ENCODE measurements at places on chromosomes 2 and 18. TPM values are rescaled to one million over a fixed set of nuclear protein-coding genes. Genes with fewer than 3 reads are reported as not detected.

DNA sequence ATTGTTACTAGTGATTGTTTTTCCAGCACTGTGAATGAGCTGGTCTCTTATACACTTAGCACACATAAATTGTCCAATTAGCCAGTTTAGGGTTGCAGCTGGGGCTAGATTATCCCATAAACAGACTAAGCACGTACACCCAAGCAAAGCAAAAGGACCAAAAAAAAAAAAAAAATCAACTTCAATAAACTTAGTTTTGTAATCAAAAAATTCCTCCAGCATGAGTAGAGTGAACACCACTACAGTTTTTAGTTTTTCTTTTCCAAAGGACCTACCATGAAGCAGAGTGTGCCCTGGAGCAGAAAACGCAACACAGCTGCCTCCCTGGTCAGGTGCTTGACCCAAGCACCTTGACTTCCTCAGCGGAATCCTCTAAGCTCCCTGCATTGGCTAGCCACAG is 249.4 kb upstream of the SLC14A2 start:
- no peak for ATAC-seq

- ATAC-seq: no peak
Observed at GRCh38 chr2:7014174-7014640, 97.0 kb downstream of the RNF144A start.

DNA sequence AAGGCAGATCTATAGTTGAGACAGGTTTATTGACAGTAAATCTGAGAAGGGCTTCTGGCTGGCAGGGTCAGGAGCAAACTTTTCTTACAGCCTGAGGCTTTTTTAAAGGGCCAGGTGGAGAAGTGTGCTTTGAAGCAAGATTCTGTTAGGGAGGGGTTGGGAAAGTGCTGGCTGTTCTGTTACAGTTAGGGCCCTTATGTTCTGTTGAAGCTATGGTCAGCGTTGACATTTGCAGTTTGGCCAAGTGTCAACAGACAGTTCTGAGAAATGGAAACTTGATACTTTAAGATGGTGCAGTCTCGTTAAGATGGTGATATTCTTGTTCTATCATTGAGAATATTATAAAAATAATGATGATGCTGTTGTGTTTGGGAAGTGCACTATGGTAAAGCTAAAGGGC is 154.2 kb downstream of the RDH14 start:
- no peak for ATAC-seq

GRCh38 chr2:133223226-133223625 is 345.0 kb downstream of the NCKAP5 start:
- no peak for ATAC-seq

VSNL1 gene
- 0.93 TPM for total RNA-seq

DNA sequence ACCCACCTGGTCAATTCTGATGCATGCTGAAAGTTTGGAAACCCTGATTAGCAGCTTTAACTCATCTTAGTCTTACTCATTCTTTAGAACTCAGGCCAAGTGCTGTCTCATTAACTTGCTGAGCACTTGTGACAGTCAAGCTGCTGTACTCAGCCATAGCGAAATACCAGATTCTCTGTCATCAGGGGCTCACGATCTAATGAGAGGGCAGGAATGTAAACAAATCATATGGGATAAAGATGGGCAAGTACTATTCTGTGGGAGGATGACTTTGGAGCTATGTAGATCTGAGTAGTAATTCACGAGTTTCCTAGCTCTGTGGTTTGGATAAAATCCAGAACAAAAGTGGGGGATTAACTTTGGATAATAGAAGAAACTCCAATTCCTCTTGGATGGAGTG is 376.6 kb downstream of the HRH4 start:
- ATAC-seq: no peak

- ATAC-seq: no peak
Observed at GRCh38 chr18:31774962-31775361, 14.3 kb upstream of the SLC25A52 start.

- no peak for ATAC-seq
Observed at GRCh38 chr18:2797951-2798350, 48.9 kb upstream of the EMILIN2 start.

SERPINB2 gene
- total RNA-seq: 1.2 TPM
